Tibial nerve (tissue), 4 donors: ENCODE measurements at places on chromosomes 12 and 14. TPM values are rescaled to one million over a fixed set of nuclear protein-coding genes. Genes with fewer than 3 reads are reported as not detected.

The KRT71 gene
- total RNA-seq = not detected

The MYRFL gene
- not detected for total RNA-seq

- no peak overlapping the region for H3K27ac ChIP-seq
- DNase-seq = no peak
- H3K27me3 ChIP-seq = no peaks in the 10 kb centered on the region
- H3K36me3 ChIP-seq = no peaks in the 10 kb centered on the region
- H3K4me1 ChIP-seq = no peaks in the 10 kb centered on the region
These were observed 268.5 kb downstream of the FOXG1 start for GRCh38 chr14:29035134-29035533.

The FOXG1 gene
- not detected for total RNA-seq

- H3K27ac ChIP-seq = no peak overlapping the region
- H3K36me3 ChIP-seq = no peaks in the 10 kb centered on the region
- no peak overlapping the region for H3K4me3 ChIP-seq
- no peak for DNase-seq
- H3K4me1 ChIP-seq = no peaks in the 10 kb centered on the region
These were observed 46.7 kb downstream of the YEATS4 start for GRCh38 chr12:69406217-69406616.

The HELB gene
- total RNA-seq = 5.5 TPM
